ENCODE measurements at places on chromosomes 6 and 20. TPM values are rescaled to one million over a fixed set of nuclear protein-coding genes. Genes with fewer than 3 reads are reported as not detected.

DNA sequence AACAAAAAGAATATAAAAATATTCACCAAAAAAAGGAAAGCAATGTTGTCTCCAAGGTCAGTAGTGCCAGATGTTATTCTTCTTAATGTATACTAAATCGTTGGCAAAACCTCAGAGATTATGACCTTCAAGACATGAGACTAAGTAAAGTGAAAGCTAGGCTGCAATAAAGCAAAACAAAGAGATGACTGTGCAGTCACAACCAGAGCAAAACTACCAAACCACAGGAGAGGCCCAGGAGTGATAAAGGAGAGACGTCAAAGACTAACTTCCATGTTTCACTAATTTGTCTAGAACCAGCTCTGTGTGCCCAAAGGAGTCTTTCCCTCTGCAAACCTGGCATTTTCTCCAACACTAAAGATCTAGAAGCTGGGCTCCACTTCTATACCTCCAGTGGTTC, 155.9 kb upstream of the POU3F2 start:
- DNase-seq: no peak

GRCh38 chr6:11171952-11172351, 60.4 kb upstream of the ERVFRD-1 start:
- no peak for DNase-seq

The NFKBIE gene
- total RNA-seq: 8.6 TPM

The SNRPB gene
- total RNA-seq: 245 TPM

The SNHG17 gene
- 28.4 TPM for total RNA-seq

GRCh38 chr6:134719911-134720310, 230.0 kb downstream of the ALDH8A1 start:
- no peak for DNase-seq

DNA sequence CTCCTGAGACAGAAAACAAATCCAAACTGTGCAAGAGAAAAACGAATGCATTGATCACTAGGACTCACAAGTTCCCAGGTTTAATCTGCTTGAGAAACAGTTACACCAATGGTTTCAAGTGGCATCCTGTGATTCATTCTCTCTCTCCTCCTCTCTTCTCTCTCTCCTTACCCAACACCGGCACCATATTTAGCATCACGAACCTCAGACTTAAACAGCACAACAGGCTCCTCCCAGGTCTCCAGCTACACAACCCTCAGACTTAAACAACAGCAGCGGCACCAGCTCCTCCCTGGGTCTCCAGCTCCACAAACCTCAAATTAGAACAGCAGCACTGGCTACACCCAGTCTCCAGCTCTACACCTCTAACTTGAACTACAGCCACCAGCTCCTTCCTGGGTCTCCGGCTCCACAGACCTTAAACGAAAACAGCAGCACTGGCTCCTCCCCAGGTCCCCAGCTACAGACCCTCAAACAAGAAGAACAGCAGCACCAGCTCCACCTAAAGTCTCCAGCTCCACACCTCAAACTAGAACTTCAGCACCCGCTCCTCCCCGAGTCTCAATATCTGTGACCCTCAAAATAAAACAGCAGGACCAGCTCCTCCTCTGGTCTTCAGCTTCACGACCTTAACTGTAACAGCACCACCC, 355.9 kb downstream of the PREX1 start:
- DNase-seq: no peak

DNA sequence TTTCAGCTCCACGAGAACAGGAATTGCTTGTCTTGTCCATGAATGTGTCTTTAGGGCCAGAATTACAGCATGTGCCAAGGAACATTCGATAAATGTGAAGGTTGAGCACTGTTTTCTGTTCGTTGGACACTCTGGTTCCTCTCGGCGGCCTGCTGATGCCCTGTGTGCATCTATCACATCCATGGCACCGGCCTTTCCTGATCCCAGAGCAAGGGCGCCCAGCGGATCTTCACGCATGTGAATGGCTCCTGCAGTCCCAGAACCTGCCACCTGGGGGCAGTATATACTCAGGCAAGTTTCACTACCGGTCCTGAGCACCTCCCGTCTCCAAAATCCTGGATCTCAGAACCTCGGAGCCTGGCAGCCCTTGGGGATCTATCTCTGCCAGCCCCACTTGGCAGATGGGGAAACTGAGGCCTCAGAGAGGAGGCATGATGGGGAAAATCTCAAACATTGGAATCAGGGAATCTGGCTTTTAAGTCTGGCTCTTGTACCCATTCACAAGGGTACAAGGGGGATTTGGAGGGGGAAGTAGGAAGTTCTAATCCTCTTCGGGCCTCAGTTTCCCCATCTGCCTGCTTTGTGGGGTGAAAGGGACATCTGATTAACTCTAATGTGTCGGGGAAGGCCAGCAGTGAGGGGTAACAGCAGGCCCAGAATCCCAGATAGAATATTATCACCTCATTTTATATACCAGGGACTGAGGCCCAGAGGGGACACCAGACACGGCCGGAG, 4.3 kb upstream of the CEBPB start:
- peak; percentile 38 for DNase-seq

GRCh38 chr20:7990385-7990784, 29.2 kb downstream of the TMX4 start:
- DNase-seq: no peak

The TRMT6 gene
- total RNA-seq: 19.8 TPM

DNA sequence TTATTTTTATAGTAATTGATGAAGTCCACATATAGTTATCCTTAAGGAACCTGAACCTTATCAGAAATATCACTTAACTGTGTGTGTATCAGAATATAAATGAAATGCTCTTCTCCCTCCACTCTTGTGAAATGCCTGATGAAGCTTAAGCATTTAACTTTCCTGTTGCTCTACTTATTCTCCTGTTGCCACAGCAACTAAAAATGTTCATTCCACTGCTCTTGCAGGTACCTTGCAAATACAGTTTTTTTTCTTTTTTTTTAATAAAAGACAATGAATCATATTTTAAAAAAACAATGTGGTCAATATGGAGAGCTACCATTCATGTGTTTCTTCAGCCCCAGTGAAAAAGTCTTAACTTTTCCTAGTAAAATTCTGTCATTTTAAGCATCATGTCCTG, 210.3 kb downstream of the RFPL4B start:
- no peak for DNase-seq

The CDSN gene
- total RNA-seq: not detected

The MUCL3 gene
- 4.2 TPM for total RNA-seq

DNA sequence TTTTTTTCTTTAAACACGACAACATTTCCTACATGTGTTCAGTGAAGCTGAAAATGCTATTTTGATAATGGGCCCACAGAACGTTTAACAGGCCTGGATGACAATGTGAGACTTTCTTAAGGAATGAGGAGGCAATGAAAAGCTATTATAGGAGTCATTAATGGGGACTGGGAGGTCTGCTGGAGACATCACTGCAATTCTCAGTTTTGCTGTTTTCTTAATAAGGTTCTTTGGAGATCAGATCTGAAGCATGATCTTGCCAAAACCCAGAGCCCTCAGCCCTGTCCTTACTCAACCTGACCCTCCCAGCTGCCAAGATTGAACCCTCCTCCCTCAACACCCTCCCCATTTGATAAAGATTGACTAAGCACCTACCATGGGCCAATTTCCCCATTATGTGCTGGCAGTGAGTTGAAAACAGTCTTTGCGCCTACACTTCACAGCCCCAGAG, 353.1 kb downstream of the MAFB start:
- DNase-seq: no peak

The PNPLA1 gene
- total RNA-seq: 0.64 TPM

DNA sequence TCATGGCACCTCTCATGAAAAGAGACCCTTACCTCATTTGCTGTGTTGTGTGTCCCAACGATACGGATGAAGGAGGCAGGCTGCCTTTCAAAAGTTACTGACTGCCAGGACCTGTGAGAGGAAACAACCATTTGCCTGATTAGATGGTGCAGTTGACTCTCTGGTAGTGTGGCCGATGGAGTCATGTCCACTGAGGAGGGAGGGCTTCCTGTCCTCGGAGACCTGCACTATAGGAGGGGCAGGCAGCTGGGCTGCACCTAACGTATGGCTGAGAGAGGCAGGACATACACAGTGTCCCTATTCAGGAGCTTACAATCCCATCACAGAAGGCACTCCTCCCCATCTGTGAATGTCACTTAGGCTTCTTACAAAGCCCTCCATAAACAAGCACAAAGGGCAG, 373.0 kb downstream of the ZFAND3 start:
- no peak for DNase-seq

DNA sequence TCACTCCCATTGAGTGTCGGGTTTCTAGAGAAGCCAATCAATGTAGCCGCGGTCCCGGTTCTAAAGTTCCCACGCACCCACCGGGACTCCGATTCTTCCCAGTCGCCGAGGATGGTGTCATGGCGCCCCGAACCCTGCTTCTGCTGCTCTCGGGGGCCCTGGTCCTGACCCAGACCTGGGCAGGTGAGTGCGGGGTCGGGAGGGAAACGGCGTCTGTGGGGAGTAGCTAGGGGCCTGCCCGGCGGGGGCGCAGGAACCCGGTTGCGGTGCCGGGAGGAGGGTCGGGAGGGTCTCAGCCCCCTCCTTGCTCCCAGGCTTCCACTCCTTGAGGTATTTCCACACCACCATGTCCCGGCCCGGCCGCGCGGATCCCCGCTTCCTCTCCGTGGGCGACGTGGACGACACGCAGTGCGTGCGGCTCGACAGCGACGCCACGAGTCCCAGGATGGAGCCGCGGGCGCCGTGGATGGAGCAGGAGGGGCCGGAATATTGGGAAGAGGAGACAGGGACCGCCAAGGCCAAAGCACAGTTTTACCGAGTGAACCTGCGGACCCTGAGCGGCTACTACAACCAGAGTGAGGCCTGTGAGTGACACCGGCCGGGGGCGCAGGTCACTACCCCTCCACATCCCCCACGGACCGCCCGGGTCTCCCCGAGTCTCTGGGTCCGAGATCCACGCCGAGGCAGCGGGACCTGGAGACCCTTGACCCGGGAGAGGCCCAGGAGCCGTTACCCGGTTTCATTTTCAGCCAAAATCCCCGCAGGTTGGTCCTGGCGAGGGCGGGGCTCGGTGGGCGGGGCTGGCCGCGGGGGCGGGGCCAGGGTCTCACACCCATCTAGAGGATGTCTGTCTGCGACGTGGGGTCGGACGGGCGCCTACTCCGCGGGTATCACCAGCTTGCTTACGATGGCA, 35.2 kb upstream of the HLA-G start:
- DNase-seq: no peak

The FYN gene
- 54.6 TPM for total RNA-seq

DNA sequence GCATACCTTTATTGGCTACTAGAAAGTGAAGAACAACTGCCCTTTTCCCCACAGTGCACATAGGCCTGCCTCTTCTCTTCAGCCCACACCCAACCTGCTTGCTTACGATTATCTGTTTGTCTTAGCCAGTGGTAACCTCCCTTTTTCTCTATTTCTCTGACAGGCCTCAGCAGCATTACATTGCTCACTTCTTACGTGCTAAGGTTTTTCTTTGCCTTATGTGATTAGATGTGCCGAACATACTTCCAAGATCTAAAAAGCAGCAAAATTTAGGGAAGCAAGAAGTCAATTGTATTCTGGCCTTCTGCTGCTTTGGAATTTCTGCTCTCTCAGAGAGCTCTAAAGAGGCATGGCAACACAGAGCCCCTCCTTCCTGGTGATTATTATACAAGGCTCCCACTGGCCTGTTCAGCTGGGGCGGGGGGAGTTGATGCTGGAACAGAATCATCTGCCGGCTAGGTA, 7.0 kb downstream of the B4GALT5 start:
- DNase-seq: no peak

DNA sequence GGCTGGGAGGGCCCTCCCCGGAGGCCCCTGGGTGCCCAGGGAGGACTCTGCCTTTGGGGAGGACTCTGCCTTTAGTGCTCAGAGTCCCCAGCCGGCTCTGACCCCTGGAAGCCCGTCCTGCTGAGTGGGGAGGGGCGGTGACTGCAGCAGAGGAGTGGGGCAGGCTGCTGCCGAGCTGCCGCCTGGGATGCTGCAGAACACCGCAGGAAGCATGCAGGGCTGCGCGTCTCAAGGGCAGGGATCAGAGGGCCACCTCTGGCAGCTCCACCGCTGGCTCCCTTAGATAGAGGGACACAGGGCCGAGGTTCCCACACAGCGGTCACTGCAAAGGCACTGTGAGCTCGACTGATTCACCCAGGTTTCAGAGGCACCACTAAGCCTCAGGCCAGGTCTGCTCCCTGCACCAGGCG, 82.2 kb upstream of the GATA5 start:
- DNase-seq: no peak

The TOP1 gene
- total RNA-seq: 28.2 TPM

GRCh38 chr6:146890644-146891434, 292.1 kb downstream of the ADGB start:
- no peak for DNase-seq

The NFS1 gene
- total RNA-seq: 21.1 TPM

DNA sequence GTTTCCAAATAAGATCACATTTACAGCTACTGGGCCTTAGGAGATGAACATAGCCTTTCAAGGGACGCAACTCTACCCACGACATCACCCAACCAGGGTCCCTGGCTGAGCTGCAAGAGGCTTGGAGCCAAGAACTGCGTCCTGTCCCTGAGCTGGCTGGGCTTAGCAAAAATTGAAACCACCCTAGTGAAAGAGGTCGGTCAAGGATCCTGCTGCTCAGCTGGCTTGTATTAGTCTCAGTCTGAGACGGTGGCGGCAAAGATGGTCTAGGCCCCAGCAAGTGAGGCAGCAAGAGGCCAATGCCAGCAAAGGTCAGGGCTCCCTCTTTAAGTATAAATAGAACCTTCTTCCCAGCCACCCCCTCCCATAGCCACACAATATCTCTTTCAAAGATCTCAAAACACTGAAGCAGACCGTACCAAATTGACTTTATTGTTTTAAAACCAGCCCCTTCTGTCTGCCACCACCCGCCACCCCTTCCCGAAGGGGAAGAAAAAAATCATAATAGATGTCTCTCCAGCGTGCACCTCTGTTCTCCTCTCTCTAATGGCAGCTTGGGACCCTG, 140.5 kb downstream of the EYA2 start:
- DNase-seq: no peak

DNA sequence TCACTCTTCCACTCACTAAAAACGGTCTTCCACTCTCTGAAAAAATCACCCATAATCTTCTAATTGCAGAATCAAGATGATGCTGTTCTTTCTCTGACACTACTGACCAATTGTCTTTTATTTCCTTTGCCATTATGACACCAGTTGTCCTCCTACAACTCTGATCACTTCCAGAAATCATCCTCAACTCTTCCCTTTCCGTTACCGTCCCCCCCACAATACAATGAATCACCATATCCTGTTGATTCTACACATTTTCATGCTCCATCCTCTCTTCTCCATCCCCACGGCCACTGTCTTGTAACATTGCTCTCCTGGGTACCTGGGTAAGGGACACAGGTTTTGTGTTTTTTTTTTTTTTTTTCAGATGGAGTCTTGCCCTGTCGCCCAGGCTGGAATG, 2.5 kb upstream of the PPP2R5D start:
- DNase-seq: no peak

DNA sequence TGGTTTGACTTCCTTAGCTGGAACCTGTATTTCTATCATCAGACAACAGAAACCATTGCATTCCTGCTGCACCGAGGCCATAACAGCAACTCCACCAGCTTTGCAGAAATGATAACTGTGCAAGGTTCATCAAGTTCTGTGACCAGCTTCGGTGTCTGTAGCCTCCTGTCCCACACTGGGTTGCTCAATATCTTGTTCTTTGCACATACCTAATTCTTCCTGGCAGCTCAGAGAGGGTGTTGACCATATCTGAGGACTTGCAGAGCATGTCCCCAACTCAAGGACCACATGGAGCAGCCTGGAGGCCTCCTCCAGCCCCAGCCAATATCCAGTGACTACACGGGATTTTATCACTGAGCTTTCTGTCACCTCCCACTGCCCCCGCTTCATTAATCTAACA, 59.3 kb upstream of the SCAF8 start:
- DNase-seq: no peak

The SLC4A11 gene
- 24.7 TPM for total RNA-seq

The PHACTR1 gene
- total RNA-seq: 1.5 TPM

The KCNK17 gene
- 1.1 TPM for total RNA-seq

The TCFL5 gene
- 7.6 TPM for total RNA-seq

The SSTR4 gene
- total RNA-seq: not detected

The PABPC1L gene
- 5.9 TPM for total RNA-seq

Measured in esophagus squamous epithelium (tissue), 5 donors.